ENCODE measurements at places on chromosomes 5 and 9. TPM values are rescaled to one million over a fixed set of nuclear protein-coding genes. Genes with fewer than 3 reads are reported as not detected.
A peak's percentile ranks its signal among the peaks of the same experiment; 100 is the strongest.

DNA sequence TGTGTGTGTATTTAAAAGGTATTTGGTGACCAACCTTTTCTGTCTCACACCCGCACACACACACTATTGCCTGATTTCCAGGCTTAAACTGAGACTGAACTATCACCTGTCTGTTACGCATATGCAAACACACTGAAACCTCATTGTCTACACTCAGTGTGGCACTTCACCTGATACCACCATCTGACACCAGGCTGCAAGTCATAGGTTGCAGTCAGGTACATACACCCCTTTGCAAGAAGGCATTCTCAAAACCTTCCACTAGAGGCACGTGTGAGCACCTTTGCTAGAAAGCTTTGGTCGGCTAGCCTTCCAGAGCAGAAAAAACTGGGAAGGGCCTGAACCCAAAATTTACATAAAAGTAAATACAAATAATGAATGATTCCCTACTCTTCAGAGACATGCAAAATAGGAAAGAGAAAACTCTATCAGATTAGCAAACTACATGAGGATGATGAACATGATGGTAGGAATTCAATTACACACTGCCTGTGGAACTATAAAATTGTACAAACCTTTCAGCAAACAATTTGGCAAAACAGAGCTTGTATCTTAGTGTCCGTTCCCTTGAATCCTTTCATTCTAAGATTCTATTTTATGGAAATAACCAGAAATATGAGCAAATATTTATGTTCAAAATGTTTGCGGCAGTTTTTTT is 5.9 kb upstream of the FOXD1 start:
- peak; percentile 62 for DNase-seq
- H3K4me3 ChIP-seq = no peak overlapping the region
- no peaks in the 10 kb centered on the region for H3K36me3 ChIP-seq

GRCh38 chr5:80809451-80809850 is 150.7 kb upstream of the RASGRF2 start:
- H3K27ac ChIP-seq = no peak overlapping the region
- DNase-seq = no peak
- no peaks in the 10 kb centered on the region for H3K4me1 ChIP-seq
- no peak overlapping the region for H3K4me3 ChIP-seq
- H3K36me3 ChIP-seq = peaks cover 12% of the 10 kb centered on the region

DNA sequence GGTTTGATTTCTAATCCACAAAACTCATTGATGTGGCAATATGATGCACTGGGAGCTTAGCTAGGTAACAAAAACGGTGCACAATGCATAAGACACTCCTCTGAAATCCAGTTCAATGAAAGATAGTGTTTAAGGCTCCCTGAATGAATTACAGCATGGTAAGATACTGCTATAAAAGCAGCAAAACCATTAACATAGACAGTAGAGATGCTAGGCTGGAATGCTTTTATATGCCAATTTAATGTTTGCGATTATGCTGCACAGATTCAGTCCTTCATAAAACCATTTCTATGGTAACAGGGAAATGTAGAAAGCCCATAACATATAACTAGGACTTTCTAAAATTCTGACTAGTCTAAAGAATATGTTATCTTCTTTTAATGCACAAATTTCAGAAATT is 180.8 kb upstream of the NUDT12 start:
- no peaks in the 10 kb centered on the region for H3K4me1 ChIP-seq
- DNase-seq = no peak
- H3K4me3 ChIP-seq = no peak overlapping the region
- no peaks in the 10 kb centered on the region for H3K36me3 ChIP-seq

GRCh38 chr5:60520451-60521227 is 179.3 kb downstream of the DEPDC1B start:
- H3K36me3 ChIP-seq = no peaks in the 10 kb centered on the region
- no peaks in the 10 kb centered on the region for H3K27me3 ChIP-seq

- peaks cover 4% of the 10 kb centered on the region for H3K27me3 ChIP-seq
- no peaks in the 10 kb centered on the region for H3K4me1 ChIP-seq
Measured at GRCh38 chr9:79962836-79963235, 391.1 kb downstream of the TLE4 start.

The KIF12 gene
- total RNA-seq = not detected

DNA sequence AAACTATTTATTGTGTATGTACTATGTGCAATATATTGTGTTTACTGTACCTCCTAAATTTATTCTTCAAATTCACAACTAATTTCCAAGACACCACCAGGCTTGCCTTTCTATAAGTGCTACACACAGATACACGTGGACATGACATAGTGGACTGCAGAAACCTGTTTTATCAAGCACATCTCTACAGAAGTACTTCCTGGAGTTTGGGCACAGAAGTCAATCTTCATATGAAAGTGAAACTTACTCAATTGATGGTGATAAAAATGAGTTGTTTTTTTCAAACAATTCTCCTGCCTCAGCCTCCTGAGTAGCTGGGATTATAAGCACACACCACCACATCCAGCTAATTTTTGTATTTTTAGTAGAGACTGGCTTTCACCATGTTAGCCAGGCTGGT is 57.6 kb downstream of the NLN start:
- peaks cover 13% of the 10 kb centered on the region for H3K4me1 ChIP-seq
- H3K36me3 ChIP-seq = peaks cover 9% of the 10 kb centered on the region
- H3K27ac ChIP-seq = no peak overlapping the region
- no peak for DNase-seq

The PDGFRB gene
- 108 TPM for total RNA-seq

GRCh38 chr5:760363-761058 is 24.0 kb downstream of the ZDHHC11B start:
- peaks cover 35% of the 10 kb centered on the region for H3K27me3 ChIP-seq
- H3K4me1 ChIP-seq = no peaks in the 10 kb centered on the region
- no peak overlapping the region for H3K4me3 ChIP-seq
- no peak overlapping the region for H3K27ac ChIP-seq
- no peak for DNase-seq

DNA sequence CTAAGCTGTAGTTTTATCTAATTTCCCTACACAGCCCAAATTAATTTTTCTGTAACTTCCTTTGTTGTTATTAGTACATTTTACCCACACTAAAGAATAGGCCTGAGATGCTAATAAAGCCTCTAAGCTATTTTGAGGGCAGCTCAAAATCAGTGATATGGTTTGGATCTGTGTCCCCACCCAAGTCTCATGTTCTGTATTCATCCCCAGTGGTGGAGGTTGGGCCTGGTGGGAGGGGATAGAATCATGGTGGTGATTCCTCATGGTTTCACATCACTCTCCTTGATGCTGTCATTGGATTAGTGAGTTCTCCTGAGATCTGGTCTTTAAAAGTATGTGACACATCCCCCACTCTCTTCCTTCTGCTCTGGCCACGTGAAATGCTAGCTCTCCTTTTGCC is 27.3 kb downstream of the LURAP1L start:
- no peak overlapping the region for H3K4me3 ChIP-seq
- no peak overlapping the region for H3K27ac ChIP-seq
- H3K4me1 ChIP-seq = peaks cover 2% of the 10 kb centered on the region
- H3K27me3 ChIP-seq = no peaks in the 10 kb centered on the region
- peaks cover 6% of the 10 kb centered on the region for H3K36me3 ChIP-seq
- DNase-seq = no peak

GRCh38 chr5:135916638-135917263 is 21.1 kb upstream of the IL9 start:
- H3K4me1 ChIP-seq = no peaks in the 10 kb centered on the region
- no peak overlapping the region for H3K4me3 ChIP-seq
- no peak overlapping the region for H3K27ac ChIP-seq
- H3K36me3 ChIP-seq = no peaks in the 10 kb centered on the region
- DNase-seq = no peak
- peaks cover 24% of the 10 kb centered on the region for H3K27me3 ChIP-seq

GRCh38 chr5:171806976-171807747 is 21.5 kb downstream of the SMIM23 start:
- no peak overlapping the region for H3K4me3 ChIP-seq
- no peaks in the 10 kb centered on the region for H3K36me3 ChIP-seq
- peak; percentile 42 for DNase-seq
- H3K27ac ChIP-seq = no peak overlapping the region

DNA sequence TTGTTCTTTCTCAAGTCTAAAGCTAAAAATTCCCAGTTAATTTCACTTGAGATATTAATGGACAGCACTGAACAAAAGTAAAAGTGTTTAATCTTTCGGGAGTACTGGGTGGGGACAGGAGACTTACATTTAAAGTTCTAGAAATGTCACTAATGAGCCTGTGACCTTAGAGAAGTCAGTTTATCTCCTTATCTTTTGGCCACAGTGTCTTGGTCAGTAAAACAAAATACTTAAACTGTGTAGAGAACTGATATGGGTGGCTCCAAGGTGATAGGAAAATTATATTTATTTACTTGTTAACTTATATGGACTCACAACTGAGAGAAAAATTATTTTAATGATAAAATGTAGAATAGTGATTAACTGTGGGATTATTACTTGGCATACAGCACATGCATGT is 8.9 kb downstream of the IPO11 start:
- H3K4me1 ChIP-seq = no peaks in the 10 kb centered on the region
- H3K27me3 ChIP-seq = no peaks in the 10 kb centered on the region
- H3K27ac ChIP-seq = no peak overlapping the region
- no peak overlapping the region for H3K4me3 ChIP-seq
- no peaks in the 10 kb centered on the region for H3K36me3 ChIP-seq

- no peaks in the 10 kb centered on the region for H3K36me3 ChIP-seq
- no peak overlapping the region for H3K4me3 ChIP-seq
- H3K4me1 ChIP-seq = peaks cover 9% of the 10 kb centered on the region
Measured at GRCh38 chr5:34563931-34564709, 92.0 kb upstream of the RAI14 start.

The FAM221B gene
- not detected for total RNA-seq

The PCDH12 gene
- total RNA-seq = 0.18 TPM

DNA sequence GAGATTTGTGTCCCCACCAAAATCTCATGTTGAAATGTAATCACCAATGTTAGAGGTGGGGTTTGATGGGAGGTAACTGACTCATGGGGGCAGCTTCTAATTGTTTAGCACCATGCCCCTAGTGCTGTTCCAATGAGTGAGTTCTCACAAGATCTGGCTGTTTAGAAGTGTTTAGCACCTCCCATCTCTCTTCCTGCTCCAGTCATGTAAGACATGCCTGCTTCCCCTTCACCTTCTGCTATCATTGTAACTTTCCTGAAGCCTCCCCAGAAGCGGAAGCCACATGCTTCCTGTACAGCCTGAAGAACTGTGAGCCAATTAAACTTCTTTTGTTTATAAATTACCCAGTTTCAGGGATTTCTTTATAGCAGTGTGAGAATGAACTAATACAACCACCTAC is 170.5 kb downstream of the NDUFS4 start:
- H3K4me3 ChIP-seq = no peak overlapping the region
- H3K4me1 ChIP-seq = no peaks in the 10 kb centered on the region
- no peak for DNase-seq
- H3K27me3 ChIP-seq = peaks cover 8% of the 10 kb centered on the region
- no peak overlapping the region for H3K27ac ChIP-seq
- H3K36me3 ChIP-seq = no peaks in the 10 kb centered on the region

GRCh38 chr5:168342151-168342825 is 50.8 kb downstream of the WWC1 start:
- no peaks in the 10 kb centered on the region for H3K4me1 ChIP-seq
- no peaks in the 10 kb centered on the region for H3K36me3 ChIP-seq
- H3K4me3 ChIP-seq = no peak overlapping the region
- DNase-seq = peak; percentile 71
- H3K27me3 ChIP-seq = no peaks in the 10 kb centered on the region

- H3K36me3 ChIP-seq = no peaks in the 10 kb centered on the region
- no peaks in the 10 kb centered on the region for H3K27me3 ChIP-seq
- no peak within 1 kb of the TSS for H3K27ac ChIP-seq
- no peak within 1 kb of the TSS for H3K4me3 ChIP-seq
Measured at GRCh38 chr5:132073231-132074013, at the start of gene CSF2. CSF2 (plus strand) TSS chr5:132073789; CDS start chr5:132073824, 35 bp downstream.

The SLC25A46 gene
- 84.4 TPM for total RNA-seq

The SLC34A1 gene
- total RNA-seq = not detected

DNA sequence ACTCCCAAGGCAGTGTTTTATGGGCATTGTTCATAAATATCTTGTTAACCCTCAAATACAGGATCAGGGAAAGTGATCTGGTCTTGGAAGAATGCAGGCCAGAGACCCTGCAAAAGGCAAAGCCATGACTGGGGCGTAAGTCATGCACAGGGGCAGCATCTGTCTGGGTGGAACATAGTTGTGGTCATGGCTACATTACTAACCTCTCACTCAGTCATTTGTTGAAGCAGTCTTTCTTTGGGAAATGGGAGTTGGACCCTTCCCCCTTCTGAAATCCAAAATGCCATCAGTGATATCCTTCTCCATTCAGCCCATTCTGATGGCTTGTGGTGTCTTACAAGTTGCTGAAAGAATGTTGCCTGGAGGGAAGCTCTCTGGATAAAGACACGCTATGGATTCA is 68.1 kb downstream of the GDNF start:
- H3K27ac ChIP-seq = no peak overlapping the region
- H3K4me1 ChIP-seq = peaks cover 21% of the 10 kb centered on the region
- H3K4me3 ChIP-seq = no peak overlapping the region
- peak; percentile 98 for DNase-seq
- no peaks in the 10 kb centered on the region for H3K27me3 ChIP-seq

GRCh38 chr9:24036459-24036858 is 210.4 kb upstream of the ELAVL2 start:
- H3K4me1 ChIP-seq = no peaks in the 10 kb centered on the region
- no peak overlapping the region for H3K4me3 ChIP-seq
- no peaks in the 10 kb centered on the region for H3K27me3 ChIP-seq

- no peaks in the 10 kb centered on the region for H3K36me3 ChIP-seq
- peak; percentile 36 for DNase-seq
- no peaks in the 10 kb centered on the region for H3K4me1 ChIP-seq
- H3K27me3 ChIP-seq = peaks cover 2% of the 10 kb centered on the region
Measured at GRCh38 chr5:58871648-58872242, 288.9 kb downstream of the RAB3C start.

- DNase-seq = peak; percentile 89
- no peak overlapping the region for H3K4me3 ChIP-seq
- H3K27ac ChIP-seq = no peak overlapping the region
Measured at GRCh38 chr5:95631255-95631958, 11.5 kb downstream of the GPR150 start.

DNA sequence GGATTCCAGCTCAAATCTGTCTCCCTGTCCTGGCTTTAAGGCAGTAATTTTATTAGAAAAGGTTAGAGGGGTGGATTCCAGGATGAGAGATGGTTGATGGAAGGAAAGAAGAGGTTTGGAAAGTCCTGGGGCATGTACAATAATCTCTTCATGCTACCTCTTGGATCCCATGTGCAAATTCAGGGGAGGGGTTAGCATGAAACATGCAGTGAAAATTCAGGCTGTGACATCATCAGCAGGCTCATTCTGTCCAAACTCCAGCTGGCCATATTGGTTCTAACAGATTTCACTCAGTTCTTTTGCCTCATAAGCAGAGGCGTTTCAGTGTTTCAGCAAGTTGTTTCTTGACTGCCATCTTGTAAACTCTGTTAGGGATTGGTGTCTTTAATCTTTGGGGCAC is 55.4 kb downstream of the CYSTM1 start:
- H3K36me3 ChIP-seq = no peaks in the 10 kb centered on the region
- H3K27me3 ChIP-seq = no peaks in the 10 kb centered on the region
- H3K27ac ChIP-seq = no peak overlapping the region
- H3K4me1 ChIP-seq = no peaks in the 10 kb centered on the region
- DNase-seq = no peak
